IPS DF 19.7 (cell line): ENCODE measurements at places on chromosomes 7 and 10.

DNA sequence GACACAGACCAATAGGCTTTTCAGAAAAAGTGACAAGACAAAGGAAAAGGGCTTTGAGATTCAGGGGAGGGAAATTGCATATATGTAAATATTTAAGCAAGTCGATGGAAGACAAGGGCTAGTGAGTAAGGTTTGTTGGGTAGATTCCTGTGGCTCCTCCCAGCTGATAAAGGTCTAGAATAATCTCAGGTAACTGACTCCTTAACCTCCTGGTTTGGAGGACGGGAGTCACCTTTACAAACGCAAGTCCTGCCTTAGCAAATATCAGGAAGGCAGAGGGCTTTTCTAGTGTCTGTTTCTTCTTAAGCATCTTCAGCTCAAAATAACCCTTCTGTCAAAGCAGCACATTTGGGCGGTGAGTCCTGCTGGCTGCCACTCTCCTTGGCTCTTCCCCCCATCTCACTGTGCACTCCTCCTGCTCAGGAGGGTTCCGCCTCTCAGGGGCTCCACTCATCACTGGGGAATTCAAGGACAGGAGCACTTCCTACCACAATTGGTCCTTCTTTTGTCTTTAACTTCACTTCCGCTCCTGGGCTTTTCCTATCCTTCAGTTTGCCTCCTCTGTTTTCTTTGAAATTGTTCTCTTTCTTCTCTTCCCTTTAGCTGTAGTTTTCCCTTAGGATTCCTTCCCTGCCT is 496.3 kb upstream of the KLF6 start:
- no peak for DNase-seq

- no peak for DNase-seq
Measured at GRCh38 chr7:20330239-20330927, at the start of gene ITGB8. Gene ITGB8, plus strand, starts transcription at chr7:20330900. Its CDS starts 907 bp downstream, at chr7:20331807.

DNA sequence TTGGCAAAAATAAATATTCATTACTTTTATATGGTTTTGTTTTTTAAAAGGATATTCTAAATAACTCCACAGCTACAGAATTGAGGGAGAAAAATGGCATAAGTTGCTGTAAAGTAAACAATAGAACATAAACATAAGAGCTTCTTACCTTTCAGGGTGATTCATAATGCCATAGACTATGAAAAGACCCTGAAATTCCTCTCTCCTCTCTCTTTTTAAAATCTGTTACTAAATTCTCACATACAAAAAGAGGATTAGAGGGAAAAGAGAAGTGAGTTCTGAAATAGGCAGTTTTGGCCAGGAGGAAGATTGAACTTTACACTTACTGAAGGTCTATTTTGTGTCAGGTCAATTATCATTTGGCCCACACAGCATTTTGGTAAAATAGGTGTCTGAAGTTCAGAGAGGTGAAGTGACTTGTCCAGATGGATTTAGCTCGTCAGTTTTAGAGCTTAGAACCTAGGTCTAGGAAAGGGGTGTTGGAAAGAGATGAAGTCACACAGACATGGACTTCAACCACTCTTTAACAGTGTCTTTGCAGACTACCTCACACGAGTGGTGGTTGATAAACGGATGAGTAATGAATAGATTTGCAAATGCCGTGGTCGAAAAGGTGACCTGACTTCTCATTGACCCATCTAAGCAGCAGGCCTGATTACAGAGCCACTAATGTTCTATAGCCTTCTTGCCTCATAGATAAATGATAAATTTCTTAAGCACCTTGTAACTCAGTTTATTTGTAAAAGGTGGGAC is 190.6 kb upstream of the CCDC6 start:
- no peak for DNase-seq

DNA sequence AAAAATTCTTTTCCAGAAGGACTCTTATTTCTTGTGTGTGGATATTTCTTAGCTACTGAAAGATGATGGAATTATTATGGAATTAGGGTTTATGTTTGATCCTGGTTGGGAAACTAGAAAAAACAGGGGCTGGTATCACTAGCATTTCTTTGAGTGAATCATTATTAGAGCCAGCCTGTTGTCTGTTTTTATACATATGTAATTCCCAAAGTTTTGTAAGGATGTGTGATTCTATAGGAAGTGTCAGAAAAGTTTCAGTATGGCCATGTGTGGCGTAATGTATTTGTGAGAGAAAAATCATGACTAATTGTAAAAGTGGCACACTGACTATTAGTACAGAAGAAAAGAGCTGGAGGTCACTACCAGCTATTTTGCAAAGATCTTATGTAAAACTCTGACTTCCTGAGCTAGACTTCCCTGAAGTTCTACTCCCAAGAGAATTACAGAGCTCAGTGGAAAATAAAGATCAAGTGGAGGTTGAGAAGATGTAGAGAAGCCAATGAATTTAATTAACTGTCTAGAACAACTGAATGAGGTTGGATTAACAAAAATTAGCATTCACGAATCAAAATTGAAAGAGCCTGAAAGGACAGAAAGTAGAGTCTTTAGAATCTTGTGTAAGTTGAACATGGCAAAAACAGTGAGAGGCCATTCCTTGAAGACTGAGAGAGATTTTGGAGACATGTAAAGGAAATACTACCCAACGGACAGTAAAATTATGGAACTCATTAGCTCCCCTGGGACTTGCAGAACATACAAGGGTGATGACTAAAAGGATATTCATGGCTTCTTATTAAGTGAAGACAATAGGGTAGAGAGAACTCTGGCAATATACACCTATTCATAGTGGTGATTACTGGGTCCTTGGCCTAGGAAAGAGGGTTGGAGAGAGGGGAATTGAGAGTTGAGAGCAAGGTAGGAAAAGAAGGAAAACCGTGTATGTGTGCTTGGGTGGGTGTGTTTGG is 12.5 kb downstream of the ZNF365 start:
- DNase-seq = no peak

DNA sequence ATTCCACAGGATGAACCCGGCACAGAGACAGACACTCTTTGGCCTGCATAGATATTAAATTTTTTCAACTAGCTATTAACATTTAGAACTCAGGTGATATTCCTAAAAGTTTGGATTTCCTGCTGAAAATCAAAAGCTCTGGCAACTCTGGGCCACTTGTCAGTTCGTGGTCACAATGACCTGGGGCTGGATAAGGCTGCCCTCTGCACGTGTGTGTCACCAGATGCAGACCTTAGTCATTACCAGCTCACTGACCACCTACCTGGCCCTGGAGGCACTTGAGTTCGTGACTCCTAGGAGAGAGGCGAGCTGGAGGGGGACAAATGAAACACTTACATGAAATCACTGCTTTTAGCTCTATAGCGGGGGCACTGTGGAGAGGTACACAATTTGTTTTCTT is 126.5 kb downstream of the HIPK2 start:
- DNase-seq = no peak

- DNase-seq = no peak
Measured at GRCh38 chr7:69928621-69929020, 330.3 kb downstream of the AUTS2 start.

GRCh38 chr7:115941703-115942268 is 88.8 kb downstream of the TFEC start:
- DNase-seq = no peak
